ENCODE measurements at places on chromosomes 13 and 19.

DNA sequence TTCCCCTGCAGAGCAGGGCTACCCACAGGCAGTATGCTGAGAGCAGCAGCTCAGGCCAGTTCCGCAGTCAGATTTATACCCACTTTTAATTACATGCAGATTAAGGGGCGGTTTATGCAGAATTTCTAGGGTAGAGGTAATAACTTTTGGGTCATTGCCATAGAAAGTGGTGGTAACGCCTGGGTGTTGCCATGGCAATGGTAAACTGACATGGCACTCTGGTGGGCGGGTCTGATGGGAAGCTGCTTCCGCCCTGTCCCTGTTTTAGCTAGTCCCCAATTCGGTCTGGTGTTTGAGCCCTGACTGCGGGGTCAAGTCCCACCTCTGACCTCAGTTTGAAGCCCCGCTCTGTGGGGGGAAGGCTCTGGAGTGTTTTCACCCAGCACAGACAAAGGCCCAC, 141.1 kb upstream of the VSTM2B start:
- no peak for DNase-seq

DNA sequence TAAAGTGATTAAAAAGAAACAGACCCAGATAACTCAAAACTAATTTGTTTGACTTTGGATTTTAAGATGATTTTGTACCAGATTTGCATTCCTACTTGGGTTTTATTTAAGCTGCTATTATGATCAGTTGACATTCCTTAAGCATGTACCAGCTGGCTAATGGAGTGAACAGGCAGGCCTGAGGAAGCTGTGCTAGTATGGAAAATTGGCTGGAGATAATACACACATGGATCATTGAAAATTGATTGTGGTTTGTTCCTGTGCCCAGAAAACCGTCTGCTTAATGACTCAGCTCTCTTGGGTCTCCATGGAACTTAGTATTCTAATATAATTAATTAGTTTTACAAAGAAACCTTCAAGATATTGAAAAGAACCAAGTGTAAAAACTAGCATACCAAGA, 22.6 kb downstream of the POLR1D start:
- DNase-seq = no peak

DNA sequence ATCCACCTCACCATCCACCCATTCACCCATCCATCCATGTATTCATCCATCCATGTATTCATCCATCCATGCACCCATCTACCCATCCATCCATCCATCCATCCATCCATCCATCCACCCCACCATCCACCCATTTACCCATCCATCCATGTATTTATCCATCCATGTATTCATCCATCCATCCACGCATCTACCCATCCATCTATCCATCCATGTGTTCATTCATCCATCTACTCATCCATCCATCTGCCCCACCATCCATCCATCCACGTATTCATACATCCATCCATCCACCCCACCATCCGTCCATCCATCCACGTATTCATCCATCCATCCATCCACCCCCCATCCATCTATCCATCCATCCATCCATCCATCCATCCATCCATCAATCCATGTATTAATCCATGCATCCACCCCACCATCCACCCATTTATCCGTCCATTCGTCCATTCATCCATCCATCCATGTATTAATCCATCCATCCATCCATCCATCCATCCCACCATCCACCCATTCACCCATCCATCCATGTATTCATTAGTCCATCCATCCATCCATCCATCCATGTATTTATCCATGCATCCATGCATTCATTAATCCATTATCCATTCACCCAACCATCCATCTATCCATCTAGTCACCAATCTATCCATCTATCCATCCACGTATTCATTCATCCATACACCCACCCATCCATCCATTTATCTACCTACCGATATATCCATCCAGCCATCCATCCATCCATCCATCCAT, 2.6 kb downstream of the IL12RB1 start:
- DNase-seq = no peak

DNA sequence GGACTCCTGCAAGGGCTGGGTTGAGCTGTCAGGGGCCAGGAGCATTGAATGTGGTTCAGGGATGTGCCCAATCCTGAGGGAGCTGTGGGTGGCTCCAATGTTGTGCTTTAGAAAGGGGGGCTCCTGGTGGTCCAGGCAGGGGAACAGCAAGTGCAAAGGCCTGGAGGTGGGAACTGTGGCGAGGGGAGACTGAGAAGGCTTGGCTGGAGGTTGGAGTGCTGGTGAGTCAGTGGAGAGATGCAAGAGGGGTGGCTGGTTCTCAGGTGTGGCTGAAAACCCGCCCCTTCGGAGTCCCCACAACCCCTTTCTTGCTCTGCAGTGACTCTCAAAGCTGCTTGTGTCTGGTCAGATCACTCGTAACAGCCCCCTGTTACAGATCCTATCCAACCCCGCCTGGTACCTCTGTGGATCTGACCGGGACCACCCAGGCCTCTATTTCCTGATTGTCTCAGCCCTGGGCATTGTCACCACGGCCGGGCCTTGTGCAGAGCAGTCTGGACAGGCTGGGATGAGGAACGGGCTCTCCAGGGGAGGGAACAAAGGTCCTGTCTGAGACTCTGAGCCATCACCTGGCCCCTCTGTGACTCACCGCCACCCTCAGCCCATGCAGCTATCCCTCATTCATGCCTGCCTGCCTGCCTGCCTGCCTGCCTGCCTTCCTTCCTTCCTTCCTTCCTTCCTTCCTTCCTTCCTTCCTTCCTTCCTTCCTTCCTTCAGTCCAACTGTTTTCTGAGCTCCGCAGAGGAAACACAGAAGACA, 1.4 kb upstream of the KCNN1 start:
- no peak for DNase-seq

- DNase-seq = no peak
These were observed 197.8 kb downstream of the TEX29 start for GRCh38 chr13:111518161-111518792.

DNA sequence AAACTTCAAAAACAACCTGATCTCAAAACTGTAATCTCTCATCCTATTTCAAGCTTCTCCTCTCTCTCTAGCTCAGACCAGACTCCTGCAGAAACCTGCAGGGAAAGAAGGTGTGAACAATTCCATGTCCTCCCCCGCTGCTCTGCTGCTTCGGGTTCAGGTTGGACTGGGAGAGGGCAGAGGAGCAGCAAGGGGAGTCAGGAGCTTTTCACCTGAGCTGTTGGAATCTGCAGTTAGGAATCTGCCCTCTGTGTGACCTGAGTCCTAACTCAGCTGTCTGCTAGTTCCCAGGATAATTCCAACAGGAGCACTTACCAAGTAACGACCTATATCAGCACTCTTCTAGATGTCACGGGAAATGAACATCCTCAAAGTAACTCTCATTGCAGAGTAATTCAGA, 118.3 kb downstream of the DNAJC15 start:
- no peak for DNase-seq

DNA sequence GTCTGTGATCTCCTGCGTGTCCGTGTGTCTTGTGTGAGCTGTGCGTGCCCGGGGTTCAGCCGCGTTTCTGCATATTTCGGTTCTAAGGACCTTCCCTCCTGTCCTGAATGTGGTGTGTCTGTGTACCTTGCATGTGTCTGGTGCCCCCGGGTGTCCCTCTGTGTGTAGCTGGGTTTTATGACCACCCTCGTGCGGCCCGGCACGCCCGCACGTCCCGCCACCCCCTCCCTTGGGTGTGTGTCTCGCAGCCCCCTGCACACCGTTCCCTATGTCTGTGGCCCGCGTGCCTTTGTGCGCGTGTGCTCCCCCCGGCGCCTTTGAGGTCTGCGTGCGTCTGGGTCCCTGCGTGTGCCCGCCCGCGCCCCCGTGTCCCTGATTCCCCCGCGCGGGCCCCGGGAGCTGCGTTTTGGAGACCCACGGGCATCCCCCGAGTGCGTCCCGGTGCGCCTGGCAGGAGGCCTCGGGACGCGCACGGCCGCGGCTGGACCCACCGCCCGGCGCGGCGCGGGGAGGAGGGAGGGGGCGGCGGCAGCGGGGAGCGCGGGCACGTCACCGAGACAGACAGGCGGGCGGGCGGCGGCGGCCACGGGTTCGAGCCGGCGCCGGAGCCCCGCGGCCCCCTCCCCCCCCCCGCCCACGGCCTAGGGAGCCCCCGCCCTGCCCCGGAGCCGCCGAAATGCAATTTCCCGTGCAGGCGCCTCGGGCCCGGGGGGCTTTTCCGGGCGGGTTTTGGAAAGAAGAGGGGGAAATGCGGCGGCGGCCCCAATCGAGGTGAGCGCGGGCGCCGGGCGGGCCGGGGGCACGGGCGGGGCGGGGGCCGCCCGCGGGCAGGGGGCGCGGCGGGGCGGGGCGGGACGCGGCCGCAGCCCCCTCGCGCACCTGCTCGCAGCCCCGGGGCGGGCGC, 12.0 kb upstream of the NANOS3 start:
- DNase-seq = no peak

GRCh38 chr13:59176775-59177174, 987.0 kb downstream of the DIAPH3 start:
- DNase-seq = peak; percentile 1

DNA sequence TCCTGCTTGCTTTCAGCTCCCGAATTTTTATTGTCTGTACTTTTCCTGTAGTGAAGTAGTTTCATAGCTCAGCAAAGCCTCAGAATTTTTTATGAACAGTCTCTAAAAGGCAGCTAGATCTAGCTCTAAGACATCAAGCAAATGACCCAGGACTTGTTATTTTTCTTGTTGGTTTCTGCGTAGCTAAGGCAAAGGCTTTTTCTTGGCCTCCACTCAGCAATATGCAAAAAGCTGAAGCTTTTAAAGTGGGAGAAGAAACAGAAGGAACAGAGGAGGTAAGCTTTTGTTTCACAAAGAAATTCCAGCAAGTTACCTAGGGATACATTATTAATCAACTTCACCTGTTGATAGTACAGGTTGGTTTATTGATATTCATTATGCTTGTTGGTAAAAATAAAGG, 235.9 kb downstream of the PCDH20 start:
- no peak for DNase-seq

- DNase-seq = peak; percentile 8
These were observed 139.4 kb downstream of the HS6ST3 start for GRCh38 chr13:96229356-96229755.

GRCh38 chr13:34826432-34826831, 115.6 kb upstream of the NBEA start:
- DNase-seq = no peak

DNA sequence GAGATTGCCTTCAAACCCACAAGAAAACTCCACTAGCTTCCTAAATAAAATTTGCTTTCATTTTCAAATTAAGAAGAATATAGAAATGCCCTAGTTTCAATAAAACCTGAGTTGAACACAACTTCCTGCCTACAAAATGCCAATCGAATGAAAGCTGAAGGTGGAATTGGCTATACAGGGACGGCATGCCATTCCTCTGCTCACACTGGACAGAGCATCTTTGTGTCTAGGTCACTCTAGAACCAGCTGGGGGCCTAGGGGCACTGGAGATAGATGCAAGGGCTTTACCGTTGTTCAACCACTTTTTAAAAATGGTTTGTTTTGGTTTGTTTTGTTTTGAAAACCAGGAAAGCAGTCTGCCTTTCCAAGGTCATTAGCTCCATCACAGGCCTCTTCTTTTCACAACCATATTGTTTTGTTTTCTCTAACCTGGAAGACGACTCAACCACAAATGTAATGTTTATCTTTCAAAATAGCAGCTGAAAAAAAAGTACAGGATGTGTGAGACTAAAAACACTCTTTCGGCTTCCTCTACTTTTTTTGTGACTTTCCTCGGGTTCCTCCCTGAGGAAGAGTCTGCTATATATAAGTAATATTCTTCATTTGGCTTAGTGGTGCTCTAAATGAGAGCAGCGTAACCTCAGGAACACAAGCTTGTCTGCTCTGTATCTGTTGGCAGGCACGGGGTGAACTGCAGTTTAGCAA, 11.9 kb upstream of the ITM2B start:
- no peak for DNase-seq

DNA sequence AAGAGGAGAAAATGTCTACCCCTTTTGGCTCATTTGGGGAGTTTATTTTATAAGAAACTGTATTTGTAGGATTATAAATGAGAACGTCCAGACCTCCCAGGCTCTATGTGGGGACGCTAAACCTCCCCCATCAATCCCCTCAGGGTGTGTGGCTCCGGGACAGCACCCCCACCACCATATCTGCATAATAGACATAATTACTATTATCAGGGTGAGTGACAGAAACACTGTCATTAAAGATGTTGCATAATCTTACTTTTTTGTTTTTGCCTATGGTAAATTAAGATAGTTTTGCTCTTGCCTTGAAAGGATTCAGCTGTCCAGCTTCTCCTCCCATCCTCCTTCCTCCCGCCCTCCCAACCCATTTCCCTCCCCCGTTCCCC, 93.3 kb downstream of the NUFIP1 start:
- no peak for DNase-seq

DNA sequence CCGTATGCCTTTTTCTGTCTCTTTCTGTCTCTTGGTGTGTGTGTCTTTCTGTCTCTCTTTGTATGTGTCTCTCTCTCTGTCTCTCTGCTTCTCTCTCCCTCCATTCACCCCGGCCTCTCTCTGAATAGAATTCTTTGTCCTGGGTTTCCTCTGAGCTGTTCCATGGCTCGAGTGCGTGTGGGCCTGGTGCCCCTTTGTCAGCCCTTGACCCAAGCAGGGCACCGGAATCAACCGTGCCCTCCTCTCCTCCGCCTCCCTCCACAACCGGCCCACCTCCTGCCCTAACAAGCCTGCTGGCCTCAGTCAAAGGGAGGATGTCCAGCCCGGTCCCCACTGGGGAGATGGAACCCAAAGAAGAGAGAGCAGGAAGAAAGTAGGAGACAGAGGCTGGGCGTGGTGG, 3.2 kb downstream of the AXL start:
- DNase-seq = no peak

DNA sequence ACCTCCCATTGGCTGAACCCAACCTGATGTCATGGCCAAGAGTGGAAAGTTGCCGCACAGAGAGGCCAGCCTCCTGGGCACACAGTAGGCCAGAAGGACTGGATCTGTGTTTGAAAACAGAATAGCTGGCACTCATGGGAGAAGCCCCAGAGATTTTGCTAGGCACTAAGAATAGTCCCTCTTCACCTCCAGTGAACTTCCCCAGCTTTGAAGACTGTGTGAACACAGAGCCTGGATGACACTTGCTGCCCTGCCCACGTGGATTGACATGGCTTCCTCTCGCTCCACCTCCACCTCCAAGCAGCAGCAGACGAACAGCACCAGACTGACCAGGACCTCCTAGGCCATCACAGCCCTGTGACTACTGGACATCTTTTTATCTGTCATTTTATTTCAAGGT, 37.9 kb upstream of the KL start:
- no peak for DNase-seq

DNA sequence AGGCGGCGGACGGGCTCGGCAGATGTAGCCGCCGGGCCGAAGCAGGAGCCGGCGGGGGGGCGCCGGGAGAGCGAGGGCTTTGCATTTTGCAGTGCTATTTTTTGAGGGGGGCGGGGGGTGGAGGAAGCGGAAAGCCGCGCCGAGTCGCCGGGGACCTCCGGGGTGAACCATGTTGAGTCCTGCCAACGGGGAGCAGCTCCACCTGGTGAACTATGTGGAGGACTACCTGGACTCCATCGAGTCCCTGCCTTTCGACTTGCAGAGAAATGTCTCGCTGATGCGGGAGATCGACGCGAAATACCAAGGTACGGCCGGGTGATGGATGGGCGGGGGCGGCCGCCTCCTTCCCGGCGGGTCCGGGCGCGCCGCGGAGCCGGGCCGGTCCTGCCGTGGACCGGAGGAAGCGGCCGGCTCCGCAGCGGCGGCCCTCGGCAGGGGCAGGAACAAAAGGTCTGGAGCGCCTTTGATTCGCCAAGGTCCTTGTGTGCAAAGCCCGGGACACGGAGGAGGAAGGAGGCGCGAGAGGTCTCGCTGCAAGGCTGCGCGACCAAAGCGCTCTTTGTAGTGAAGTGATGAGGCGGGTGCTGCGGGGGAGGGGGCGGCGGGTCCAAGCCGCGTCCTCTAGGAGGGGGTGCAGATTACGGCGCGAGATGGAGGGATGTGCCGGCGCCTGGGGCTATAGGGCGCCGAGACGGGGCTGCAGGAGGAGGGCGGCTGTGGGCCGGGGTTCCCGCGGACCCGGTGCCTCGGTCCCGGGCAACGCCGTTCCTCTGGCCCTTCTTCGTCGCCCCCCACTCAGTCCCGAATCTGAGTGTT, 689 bp downstream of the ING1 start:
- peak; percentile 12 for DNase-seq
